ENCODE measurements at places on chromosomes 5 and 9.
A peak's percentile ranks its signal among the peaks of the same experiment; 100 is the strongest.

- DNase-seq, result no peak
Measured at GRCh38 chr9:105436783-105437182, 11.1 kb upstream of the FSD1L start.

GRCh38 chr5:90983148-90983547 lies 400.0 kb downstream of the ARRDC3 start:
- no peak for DNase-seq

- DNase-seq, result no peak
Measured at GRCh38 chr9:136080716-136081112, 14.4 kb downstream of the NACC2 start.

GRCh38 chr5:55551358-55551757 lies 16.6 kb upstream of the PLPP1 start:
- no peak for DNase-seq

DNA sequence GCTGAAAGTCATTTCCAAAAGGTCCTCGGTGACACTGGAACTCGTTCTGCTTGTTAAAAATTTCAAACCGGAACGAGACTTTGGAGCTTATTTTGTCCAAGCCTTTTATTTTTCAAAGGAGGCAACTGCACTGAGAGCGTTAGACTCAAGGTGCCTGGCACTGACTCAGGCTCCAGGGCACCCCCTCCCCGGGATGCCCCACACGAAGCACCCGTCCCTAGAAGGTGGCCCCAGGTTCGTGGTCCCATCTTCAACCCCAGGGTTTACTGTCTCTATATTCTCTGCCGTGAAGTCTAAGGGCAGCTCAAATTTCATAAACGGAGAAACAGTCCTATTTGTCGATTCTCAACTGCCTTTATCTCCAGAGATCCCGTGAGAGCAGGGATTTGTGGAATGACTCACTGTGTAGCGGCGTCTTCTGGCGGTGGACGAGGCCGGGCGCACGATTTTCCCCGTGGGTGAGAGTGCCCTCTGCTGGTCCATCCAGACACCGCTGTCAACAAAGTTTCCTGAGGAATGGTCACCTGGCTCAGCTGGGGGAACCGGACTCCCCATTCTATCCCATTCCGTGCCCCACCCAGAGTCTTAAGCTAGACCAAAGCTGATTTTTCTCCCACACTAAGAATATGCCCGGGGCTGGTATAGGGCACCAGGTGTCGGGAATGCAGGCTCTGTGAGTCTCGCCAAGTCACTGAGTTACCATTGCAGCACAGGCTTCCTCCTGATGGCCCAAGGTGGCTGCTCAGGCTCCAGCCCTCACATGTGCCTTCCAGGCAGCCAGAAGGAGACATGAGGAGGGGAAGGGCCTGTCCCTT lies 27.1 kb upstream of the SLC6A19 start:
- peak; percentile 91 for DNase-seq

GRCh38 chr5:151208481-151208914 lies 15.4 kb downstream of the CCDC69 start:
- DNase-seq, result no peak

DNA sequence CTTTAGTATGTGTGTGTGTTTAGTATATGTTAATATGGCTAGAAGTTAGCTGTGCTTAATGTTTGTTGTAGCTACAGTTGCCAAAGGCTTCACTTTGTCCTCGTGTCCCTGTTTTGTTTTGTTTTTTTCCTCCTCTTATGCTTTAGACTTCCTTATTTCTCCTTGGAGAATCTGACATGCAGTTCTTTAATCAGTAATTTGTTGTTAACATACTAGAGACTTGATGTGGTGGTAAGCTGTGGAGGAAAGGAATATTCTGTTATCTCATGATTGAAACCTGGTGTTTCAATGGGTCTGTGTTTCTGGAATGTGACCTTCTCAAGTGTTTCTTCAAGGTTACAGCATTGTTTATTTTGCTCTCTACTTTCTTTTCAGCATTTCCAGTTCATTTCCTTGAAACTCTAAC lies 515.6 kb upstream of the ST8SIA4 start:
- no peak for DNase-seq

GRCh38 chr5:123371575-123372179 lies 51.5 kb downstream of the CEP120 start:
- peak; percentile 5 for DNase-seq

DNA sequence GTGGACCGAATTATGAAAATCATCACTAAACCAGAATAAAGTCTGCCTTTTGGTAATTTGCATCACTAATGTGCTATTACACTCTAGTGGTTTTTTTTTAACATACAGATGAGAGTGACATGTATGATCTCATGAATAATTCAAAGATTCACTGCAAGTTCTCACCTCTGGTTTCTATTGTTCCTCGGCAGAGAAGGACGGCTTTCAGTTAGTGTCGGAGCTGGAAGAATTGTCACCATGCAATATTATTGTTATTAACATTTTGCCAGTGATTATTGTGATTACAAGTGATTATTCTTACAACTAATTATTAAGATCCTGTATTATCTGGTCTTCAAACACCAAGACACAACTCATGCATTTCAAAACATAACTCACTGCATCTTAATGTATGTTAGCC lies 366.6 kb upstream of the RPS23 start:
- DNase-seq, result no peak

DNA sequence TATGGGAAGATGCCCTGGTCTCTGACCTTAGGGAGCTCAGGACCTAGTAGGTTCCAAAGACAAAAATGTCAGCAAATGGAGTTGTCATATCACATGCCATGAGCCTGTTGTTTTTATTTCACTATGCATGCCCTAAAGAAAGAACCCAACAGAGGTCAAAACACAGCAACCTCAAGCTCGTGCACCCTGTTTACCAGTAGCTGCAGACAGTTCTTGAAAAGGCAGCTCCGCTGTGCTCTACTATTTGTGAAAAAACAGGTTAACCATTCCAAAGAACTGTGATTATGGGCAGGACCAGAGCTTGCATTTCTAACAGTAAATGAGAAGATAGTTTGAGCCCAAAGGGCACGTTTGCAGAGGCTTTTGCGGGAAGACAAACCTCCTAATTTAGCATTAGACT lies 22.8 kb downstream of the ITK start:
- DNase-seq, result no peak

DNA sequence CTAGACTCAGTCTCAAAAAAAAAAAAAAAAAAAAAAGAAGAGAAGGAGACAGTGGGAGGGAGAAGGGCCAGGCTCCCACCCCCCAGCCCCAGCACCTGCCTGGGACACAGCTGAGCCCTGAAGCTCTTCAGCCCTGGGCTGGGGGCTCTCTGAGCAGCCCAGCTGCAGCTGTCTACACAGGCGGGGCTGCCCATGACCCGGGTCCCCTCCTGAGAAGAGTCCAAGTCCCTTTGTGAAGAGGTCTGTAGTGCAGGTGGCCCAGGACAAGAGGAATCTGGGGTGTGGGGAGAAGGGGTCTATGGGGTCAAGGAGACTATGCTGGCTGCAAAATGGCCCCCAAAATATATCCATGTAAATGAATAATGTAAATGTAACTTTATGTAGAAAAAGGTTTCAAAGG lies 6.7 kb upstream of the LCN2 start:
- DNase-seq, result no peak

GRCh38 chr5:57724836-57725235 lies 242.2 kb upstream of the ACTBL2 start:
- DNase-seq, result no peak

- no peak for DNase-seq
Measured at GRCh38 chr5:174259696-174260420, 214.4 kb downstream of the NSG2 start.

GRCh38 chr5:59037453-59037852 lies 454.6 kb downstream of the RAB3C start:
- DNase-seq, result no peak

GRCh38 chr5:60257596-60258271 lies 364.2 kb upstream of the PDE4D start:
- no peak for DNase-seq

DNA sequence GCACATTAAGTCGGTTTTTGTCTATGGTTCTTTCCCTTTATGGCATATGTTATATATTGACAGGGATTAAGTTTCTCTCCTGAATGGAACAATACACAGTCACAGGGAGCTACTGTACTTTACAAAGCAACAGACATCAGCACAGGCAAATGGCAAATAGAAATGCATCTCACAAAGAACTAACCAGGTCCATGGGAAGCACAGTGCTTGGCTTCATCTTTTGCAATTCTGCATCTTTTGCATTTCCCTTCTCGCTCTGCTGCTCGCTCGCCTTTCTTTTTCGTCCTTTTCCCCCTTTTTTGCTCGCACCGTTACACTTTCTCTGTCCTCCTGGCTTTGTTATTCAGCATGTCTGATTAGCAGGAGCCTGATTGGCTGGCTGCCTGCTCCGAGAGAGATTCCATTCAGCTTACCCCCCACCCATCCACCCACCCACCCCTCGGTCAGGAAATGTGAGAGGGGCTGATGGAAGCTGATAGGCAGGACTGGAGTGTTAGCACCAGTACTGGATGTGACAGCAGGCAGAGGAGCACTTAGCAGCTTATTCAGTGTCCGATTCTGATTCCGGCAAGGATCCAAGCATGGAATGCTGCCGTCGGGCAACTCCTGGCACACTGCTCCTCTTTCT lies at the start of gene ADAMTSL1:
TSS of gene ADAMTSL1 (plus strand) at position 502 of the 628 bp plus-strand sequence. CDS start at position 582, 80 bp downstream.
- DNase-seq, result peak; percentile 22

DNA sequence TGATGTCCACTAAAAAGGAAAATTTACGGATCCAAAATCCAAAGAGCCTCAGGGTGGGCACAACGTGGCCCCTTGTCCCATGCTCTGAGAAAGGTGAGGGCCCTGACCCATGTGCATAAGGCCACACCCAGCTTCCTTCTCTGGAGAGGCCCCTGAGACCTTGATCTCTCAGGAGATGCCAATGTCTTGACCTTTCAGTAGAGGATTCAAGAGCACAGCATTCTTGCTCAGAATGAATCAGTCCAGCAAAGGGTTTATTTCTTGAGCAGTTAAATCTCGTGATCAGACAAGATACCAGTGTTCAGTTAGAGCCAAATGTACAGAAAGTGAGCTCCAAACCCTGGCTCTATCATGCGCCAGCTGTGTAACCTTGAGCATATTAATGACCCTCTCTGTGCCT lies 115.9 kb upstream of the DAPK1 start:
- no peak for DNase-seq

DNA sequence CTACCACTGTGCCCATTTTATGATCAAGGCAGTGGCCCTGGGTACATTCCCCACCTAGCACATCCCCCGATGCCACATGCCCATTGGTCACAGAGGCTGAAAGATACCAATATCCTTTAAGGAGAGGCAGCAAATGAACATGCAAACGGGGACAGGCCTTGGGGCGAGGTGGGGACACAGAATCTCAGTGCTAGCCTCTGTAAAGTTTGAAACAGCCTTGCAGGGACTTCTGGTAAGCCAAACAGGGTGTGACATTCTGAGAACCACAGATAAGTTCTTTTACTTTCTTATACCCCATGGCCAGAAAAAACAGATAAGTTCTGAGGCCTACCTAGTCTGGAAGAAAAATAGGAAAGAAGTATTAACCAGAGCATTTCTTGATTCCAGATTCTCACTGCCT lies 60.5 kb downstream of the ACER2 start:
- no peak for DNase-seq

- no peak for DNase-seq
Measured at GRCh38 chr5:77325921-77326541, 115.6 kb downstream of the PDE8B start.

GRCh38 chr5:142886211-142886610 lies 116.0 kb downstream of the ARHGAP26 start:
- DNase-seq, result no peak

- no peak for DNase-seq
Measured at GRCh38 chr5:132601071-132601728, 44.4 kb downstream of the RAD50 start.

- no peak for DNase-seq
Measured at GRCh38 chr9:82406456-82407085, 418.0 kb downstream of the SPATA31D1 start.

DNA sequence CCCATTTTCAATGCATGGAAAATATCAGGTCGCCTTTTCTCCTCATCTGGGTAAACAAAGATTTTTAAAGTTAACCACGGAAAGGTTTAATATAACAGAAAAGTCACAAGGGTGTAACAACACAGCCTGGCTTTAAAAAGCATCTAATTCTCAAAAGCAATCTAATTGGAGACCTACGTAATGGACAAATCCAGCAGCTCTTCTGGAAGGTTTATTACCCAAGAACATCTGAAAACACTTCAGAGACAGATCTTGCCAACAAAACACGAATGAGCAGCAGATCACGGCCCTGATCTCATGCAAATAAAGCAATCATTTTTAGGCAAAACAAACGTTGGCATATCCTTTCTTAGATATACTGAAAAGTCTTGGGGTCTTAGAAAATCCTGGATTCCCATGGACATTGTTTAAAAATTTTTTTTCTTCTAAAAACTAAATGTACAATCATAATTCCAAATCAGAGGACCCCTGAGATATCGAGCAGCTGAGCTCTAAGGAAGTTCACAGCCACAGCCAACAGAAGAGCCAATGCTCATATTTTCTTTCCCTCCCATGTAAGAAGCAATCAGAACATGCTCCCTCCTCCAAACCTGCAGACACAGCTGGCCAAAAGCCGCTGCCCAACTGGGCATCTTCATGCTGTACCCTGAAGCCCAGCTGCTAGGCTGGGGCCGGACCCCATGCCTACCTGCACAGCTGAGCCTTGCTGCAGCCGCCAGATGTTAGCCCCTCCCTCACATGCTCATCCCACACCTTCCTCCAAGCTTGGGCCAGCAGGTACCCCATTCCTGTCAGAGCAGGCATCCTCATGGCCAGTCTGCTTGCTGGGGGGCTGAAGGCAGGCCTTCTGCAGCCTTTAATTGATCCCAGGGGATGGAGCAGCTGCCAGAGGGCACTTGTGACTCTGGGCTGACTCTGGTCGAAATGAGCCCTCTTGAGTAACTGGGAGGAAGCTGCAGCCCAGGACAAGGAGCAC lies 11.2 kb downstream of the ANKS6 start:
- no peak for DNase-seq

- no peak for DNase-seq
Measured at GRCh38 chr9:121071370-121071755, 3.4 kb upstream of the CNTRL start.

Data from H54 (cell line).